CD4-positive, alpha-beta T cell treated with Interleukin-17A for 4 hours (primary cell): ENCODE measurements at places on chromosomes 7 and 10.

DNA sequence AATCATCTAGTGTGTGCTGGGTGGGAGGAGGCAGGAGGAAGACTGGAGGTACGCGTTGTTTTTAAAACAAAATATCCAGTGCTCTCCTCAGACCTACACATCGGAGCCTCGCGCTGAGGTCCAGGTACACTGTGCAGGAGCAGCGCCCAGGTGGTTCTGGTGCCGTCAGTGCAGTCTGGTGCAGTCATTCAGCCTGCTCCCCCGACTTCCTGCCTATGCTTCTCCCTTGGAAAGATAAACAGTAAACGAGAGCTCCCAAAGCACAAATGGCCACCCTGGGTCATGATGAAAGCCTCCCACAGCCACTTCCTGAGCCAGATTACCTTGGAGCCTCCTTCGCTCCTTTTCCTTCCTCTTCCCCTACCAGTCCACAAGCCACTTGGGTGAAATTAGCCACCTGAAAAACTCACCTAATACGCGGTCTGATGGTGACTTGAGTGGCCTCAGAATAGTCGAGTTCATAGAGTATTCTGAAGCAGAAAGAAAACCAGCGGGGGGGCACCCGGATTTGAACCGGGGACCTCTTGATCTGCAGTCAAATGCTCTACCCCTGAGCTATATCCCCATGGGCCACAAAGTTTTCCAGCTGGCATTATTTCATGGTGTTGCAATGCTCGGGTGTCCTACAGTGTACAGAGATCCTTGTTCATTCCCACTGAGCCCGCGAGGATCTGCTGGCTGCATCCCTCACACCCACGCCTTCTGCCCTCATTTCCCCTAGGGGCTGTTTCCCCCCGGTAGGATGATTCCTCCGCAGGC is 82.5 kb downstream of the ZNF467 start:
- no peak for DNase-seq

DNA sequence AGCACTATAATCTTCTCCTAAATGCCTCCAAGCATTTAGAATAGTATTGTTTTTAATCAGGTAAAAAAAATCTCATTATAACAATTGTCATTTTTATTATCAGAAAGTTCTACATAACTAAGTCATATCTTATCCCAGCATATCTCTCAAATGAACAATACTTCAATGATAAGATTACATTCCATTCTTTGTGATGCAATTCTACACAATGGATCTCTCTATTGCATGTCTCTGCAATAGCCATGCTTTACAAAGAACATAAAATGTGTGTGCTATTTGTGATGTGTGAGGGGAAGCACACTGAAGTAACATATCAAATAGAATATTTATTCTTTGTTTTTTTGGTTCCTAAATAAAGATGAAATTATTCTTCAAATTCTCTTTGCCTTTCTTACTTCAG is 195.7 kb downstream of the TSPAN12 start:
- no peak for DNase-seq

GRCh38 chr7:80057488-80057887 is 77.1 kb upstream of the GNAI1 start:
- no peak for DNase-seq

GRCh38 chr7:136914016-136914415 is 45.6 kb downstream of the CHRM2 start:
- no peak for DNase-seq

DNA sequence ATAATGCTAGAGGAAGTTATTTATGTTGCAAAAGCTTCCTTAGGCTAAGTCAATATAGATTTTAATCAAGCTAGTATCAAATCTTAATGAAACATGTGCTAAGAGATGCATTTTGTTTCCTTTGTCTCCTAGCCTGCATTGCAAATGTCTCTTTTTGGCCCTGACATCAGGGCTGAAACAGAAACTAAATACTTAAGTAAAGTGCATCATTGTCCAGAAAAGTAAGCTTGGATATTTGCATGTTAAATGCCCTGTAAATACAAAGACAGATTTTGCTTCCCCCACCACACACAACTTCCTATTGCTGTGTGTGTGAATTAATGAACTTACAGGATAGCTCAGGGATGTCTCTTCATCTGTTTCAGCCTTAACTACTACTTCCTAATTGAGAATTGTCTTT is 10.0 kb upstream of the STAMBPL1 start:
- DNase-seq: no peak

DNA sequence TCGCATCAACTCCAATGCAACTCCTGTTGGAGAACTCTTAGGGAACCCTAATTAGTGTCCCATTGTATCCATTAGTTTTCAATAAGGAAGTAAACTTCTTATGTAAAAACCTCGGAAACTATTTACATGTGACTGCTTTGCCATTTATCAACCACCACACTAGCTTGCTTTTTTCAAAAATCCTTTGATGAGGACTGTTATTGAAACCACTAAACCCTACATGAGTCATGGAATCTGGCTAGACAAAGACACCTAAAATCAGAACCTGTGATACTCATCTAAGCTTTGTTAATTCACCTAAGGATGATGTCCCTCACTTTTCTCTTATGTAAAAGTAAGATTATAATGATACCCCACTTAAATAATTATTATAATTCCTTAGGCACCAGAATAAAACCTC is 414.1 kb upstream of the ETV1 start:
- DNase-seq: no peak

- no peak for DNase-seq
Measured at GRCh38 chr10:93465806-93466675, 16.1 kb downstream of the MYOF start.

DNA sequence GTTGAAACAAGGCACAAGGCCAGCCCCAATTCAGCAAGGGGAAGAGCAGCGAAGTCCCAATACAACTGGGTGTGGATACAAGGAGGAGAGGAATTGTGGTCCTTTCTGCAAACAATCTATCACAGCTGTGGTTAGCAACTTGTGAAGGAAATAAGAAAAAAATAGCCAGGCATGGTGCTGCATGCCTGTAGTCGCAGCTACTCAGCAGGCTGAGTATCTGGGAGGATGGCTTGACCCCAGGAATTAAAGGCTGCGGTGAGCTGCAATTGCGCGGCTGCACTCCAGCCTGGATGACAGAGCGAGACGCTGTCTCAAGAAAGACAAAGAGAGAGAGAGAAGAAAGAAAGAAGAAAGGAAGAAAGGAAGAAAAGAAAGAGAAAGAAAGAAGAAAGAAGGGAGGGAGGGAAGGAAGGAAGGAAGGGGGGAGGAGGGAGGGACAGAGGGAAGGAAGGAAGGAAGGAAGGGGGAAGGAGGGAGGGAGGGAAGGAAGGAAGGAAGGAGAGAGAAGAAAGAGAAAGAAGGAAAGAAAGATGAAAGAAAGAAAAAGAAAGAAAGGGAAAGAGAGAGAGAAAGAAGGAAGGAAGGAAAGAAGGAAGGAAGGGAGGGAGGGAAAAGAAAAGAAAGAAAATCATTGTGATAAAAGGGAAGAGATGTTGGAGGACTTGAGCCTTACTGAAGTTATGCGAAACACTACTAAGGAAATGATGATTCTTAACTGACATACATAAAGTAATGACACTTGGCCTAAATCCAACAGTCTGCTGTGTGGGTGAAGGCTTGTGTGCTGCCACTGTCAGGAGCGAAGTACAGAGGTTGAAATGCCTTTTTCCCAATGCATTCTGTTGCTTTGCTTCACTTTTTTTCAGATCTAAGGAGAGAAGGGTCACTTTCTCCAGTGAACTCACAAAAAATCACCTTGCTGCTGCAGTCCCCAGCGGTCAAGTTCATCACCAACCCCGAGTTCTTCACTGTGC is 117.0 kb upstream of the STK17A start:
- DNase-seq: no peak
